Epithelial cell of proximal tubule (primary cell): ENCODE measurements at places on chromosomes 2 and 18.

GRCh38 chr18:59985289-59985688 lies 85.5 kb downstream of the PMAIP1 start:
- DNase-seq = no peak

DNA sequence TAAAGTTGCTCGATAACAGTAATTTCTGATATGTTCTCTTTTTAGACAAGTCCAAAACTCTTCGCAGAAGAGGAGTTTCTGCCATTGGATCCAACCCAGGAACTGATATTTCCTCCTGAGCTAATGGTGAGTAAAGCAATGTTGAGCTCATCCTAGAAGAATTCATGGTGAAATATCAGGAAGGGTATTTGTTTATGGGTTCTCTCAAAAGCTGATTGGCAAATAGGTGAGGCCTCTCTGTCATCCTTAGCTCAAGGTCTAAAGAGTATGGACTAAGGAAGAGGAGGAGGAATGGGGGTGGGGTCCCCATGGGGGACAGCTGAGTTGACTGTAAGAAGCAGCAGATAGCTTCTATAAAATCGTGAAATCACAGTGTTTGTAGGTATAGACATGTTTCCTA lies 18.2 kb downstream of the AOX1 start:
- DNase-seq = peak; percentile 64

- DNase-seq = no peak
Measured at GRCh38 chr18:68665628-68666027, 49.3 kb downstream of the TMX3 start.

DNA sequence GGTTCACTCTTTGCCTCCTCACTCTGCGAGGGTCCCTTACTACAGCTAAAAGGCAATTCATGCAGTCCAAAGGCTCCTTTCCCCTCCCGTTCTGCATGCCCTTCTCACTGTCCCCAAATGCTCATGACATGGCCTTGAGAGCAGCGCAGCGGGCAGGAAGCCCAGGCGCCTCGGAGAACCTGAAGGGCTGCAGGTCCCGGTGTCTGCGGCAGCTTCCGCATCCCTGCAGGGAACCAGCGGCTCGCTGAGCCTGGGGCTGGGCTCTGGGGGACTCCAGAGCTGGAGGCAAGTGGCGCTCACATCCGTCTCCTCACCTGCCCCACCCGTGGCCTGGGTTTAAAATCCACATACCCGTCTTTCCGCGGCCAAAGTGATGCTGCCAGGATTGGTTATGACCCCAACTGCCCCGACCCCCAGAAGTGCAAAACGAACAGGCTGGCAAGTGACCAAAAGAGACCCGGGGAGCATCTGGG lies 462 bp upstream of the CIDEA start:
- no peak for DNase-seq

GRCh38 chr18:63604791-63605567 lies 17.8 kb downstream of the SERPINB13 start:
- DNase-seq = peak; percentile 64

DNA sequence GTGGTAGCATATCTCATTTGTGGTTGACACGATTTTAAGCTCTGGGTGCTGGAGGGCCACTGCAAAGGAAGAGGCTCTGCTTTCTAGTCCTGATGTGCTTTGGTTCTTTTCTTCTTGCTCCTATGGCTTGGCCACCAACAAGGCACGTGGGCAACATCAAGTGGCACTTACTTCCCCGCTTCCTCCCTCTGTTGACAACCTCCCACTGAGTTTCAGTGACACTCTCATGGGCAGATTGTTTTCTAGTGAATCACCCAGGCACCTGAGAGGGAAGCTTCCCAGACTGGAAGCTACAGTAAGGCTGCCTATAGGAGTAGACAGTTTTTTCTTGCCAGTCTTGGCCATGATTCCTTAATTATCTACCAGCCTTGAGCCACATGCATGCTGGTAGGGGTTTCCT lies 89.0 kb downstream of the NBAS start:
- no peak for DNase-seq

DNA sequence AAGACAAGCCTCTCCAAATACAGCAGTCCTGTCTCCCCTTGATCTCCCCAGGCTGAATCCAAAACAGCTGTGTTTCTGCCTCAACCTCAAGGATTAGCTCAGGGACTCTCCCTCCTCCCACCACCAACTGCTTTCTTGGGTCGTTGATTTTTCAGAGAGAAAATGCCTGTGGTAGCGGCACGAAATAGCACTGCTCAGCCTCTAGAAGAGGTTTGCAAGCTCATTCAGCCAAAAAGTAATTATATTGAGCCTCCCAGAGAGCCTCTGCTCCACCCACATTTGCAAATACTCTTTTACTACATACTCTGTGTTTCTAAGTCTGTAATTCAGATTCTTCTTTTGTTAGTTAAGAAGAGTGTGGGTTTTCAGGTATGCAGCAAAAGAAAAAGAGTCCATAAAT lies 396.4 kb upstream of the TNP1 start:
- no peak for DNase-seq

- no peak for DNase-seq
Measured at GRCh38 chr2:208210688-208211451, 21.0 kb upstream of the C2orf80 start.

- no peak for DNase-seq
Measured at GRCh38 chr2:235666213-235666781, 172.5 kb downstream of the AGAP1 start.

- DNase-seq = no peak
Measured at GRCh38 chr2:107553539-107553938, 273.2 kb upstream of the RGPD4 start.

DNA sequence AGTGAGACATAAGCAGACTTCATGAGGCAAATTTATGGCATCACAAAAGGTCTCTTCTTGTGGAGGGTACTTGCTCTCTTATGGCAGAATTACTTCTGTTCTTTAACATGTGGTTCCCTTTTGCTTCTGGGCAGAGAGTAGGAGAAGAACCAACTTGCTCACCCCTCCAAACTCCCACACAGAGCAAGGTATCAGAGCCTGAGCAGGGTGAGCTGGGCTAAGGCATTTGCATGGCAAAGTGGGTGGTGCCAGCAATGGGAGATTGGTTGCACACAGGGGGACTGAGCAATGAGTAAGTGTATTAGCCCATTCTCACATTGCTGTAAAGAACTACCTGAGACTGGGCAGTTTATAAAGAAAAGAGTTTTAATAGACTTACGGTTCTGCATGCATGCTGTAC lies 64.2 kb upstream of the ITGB6 start:
- DNase-seq = no peak

DNA sequence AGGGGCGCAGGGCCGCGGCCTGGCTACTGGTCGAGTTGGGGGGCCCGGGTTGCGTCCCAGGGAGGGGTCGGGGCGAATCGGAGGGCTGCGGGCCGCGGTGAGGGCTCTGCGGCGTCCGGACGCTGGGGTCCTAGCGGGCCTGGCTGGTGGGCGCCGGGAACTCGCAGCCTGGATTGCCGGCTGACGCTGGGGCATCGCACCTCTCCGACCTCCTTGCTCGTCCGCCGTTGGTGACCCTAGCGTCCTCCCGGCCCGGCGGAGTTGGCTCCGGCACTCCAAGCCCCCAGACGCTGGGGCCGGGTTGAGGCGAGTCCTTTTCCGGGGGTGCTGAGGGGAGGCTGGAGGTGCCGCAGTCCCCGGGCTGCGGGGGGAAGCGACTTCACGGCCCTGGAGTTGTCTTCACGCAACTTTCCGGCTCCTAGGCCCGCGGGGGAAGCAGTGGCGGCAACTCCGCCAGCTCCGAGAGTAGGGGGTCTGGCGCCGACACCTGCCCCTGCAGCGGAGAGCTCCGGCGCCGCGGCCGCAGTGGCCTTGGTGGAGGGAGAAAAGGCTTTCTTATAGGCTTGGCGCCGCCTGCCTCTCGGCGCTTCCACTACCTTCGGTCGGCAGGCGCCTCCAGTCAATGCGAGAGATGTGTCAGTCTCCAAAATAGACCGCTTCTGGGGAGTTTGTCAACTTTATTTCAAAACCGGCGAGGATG lies 70.3 kb downstream of the HAUS1 start:
- DNase-seq = no peak

DNA sequence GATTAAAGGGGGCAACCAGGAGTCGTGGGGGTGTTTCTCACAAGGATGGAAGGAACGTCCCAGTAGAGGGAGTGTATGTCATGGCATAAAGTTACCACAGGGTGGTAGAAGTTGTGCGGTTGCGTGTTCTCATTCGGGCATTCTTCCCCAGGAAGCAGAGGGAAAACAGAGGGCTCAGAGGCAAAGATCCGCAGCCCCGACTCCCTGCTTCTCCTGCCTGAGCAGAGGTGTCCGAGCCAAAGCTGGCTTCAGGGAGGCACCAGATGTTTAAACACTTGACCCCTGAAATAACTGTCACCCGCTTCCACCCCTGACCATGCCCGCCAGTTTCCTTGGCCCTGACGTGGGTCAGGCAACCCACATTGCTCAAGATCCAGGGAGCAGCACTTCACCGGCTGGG lies 83.7 kb downstream of the EN1 start:
- no peak for DNase-seq

- DNase-seq = no peak
Measured at GRCh38 chr18:78936251-78937005, 43.2 kb upstream of the SALL3 start.

DNA sequence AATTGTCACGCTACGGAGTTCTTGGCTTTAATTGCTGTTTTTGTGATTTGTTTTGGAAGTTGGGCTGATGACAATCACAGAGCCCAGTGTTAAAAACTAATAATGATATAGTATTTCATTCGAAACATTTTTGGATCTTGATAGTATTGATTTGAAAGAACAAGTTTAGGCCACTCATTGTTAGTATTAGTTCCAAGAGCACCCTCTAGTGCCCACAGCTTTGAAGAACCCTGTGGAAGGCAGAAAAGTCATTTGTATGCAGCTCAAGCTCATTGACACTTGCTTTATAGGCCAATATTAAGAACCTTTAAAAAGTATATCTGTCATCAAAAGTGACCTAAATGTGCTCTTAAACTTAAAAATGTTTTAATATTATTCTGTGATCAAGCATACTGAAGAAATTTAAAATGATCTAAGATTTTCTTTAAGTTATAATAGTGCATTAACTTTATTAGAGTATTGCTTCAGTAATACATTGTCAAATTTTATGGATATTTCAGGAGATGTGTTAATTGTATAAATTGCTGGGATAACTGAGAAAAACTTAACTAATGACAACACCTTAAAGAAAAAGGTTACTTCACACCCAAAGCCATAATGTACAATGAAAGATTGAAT lies 191.0 kb downstream of the GRB14 start:
- DNase-seq = no peak

DNA sequence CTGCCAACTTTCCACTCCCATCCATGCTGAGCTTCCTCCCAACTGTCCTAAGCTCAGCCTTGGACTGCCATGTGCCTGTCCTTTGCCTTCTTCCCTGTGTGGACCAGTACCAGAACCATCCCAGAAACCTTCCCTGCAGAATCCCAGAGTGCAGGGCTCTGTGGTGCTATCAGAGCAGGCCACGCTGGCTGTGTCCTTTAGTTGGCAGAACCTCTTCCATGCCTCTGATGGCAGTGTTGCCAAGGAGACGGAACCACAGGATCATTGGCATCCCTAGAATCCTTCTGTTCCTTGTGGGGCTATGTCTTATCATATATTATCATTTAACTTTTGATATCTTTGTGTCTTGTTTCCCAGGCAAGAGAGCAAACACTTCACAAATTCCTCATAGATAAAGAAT lies 73.0 kb upstream of the NOSTRIN start:
- DNase-seq = no peak

DNA sequence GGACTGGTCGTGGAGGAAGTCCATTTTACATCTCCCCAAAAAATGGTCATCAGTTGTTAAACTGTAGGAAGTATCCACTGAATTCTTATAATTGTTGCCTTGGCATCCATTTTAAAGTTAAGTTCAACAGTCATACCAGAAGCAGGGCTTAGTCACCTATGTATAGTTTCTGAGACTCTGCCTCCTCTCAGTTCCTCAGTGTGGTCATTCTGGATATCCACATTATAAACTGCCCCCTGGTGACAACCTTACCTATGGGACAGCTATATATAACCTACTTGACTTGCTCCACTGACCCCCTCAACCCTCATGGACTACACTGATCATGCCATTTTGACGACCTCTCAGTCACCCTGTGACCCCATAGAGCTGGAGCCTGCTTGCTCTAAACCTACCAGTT lies 617.0 kb downstream of the LRP1B start:
- no peak for DNase-seq

DNA sequence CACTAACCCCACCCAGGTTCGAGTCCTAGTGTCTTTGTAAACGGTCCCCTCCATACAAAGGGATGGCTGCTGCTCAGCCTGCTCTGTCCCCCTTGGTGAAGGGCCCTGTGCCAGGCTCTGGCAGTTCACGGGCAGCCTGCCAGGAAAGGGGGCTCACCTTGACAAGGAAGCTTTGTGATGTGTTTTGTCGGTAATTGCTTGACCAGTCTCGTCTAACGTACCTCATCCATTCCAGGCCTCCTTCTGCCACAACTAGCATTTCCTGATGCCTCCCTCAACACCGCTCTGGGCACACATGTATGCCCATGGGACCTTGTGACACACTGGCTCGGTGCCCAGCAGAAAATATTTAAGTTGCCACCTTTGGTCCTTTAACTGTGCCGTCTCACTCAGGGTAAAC lies 171.9 kb downstream of the KLHL29 start:
- no peak for DNase-seq

DNA sequence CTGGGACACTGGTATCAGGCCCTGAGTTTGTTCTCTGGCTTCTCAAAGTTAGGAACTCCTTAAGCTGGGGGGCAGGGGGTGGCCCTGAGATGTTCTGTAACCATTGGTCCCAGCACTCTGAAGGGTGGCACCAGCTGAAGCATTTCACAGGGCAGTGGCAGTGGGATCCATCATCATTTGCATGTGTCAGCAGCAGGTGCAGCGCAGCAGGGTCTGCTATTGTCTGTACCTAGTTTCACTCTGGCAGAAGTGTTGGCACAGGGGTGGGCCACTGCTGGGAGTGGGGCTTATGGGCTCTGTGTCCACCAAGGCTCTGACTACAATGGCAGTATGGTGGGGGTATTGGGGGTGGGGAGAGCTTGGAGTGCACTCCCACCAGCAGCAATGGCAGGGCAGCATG lies 460.4 kb upstream of the ZNF804A start:
- no peak for DNase-seq

DNA sequence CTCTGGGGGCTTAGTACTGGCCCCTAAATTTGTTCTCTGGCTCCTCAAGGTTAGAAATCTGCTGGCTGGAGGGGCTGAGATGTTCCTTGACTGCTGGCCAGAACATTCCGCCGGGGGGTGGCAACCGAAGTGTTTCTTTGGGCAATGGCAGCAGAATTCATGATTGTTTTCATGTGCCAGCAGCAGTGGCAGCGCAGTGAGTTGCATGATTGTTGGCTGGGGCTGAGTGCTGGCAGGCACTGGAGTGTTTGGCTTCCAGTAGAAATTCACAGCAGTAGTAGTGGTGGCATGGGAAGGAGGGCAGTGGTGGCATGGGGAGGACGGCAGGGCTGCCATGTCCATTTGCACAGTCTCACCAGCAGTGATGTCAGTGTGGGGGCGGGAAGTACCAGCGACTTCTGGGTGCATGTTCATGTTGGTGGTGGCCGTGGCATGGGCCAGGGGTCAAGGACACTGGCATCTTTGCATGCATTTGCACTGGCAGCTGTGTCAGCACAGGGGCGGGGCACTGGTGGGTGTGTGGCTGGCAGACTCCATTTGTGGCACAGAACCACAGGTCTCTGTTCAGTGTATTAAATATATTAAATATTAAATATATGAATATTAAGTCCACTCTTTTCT lies 130.6 kb upstream of the CDH7 start:
- no peak for DNase-seq
